ENCODE measurements at places on chromosomes 7 and 10.

DNA sequence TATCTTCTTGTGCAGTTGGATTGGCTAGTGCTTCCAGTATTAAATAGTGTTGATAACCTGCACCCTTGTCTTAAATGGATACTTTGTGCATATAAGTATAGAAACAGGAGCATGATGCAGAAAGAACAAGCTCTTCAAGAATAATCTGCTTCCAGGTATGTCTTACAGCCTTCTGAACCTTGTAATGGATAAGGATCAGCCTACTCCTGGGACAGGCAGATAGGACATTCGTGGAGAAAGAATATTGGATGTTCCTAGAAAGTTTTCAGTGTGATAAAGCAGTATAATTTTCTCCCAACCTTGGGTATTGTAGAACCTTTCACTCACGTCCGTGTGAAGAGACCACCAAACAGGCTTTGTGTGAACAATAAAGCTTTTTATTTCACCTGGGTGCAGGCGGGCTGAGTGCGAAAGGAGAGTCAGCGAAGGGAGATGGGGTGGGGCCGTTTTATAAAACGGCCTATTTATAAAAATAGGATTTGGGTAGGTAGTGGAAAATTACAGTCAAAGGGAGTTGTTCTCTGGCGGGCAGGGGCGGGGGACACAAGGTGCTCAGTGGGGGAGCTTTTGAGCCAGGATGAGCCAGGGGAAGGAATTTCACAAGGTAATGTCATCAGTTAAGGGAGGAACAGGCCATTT, 27.2 kb downstream of the C1GALT1 start:
- no peak for DNase-seq

- DNase-seq, result no peak
Measured at GRCh38 chr10:124157271-124157681, 63.9 kb upstream of the CHST15 start.

GRCh38 chr7:126570845-126571244, 681.9 kb downstream of the GRM8 start:
- no peak for DNase-seq

DNA sequence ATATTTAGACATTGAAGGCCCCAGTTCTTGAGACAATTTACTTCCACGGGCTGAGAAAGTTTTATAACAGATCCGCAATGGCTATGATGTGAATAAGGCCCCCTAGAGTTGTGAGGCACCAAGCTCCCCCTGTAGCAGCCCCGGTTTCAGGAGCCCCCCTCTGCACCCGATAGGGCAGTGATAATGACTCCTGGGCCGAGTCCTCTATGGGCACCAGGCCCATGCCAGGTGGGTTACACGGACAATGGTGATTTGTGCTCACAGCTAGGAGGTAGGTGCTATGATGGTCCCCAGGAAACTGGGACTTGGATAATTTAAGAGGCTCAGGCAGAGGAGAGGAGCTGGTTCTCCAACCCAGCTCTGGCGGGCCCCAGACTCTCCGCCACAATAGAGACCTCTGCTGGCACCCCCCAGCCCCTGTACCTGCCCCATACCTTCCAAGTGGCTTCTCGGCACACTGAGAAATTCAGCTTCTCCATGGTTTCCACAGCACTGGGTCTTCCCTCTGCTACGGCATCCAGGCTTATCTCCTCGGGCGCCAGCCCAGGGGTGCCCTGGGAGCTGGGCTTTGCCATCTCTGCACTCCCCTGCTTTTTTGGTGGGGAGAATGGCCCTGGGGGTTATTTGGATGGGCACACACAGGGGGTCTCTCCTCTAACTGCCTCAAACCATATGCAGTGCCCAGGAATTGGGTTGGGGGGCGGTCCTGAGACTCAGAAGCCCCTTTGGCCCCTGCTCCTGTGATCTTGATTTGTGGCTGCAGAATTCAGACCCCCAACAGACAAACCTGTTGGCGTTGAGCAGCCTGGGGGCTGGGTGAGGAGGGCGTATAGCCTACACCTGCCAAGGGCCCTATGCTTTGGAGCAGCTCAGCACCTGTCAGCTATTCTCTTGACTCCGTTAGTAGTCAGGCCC, 12.2 kb upstream of the KCP start:
- no peak for DNase-seq

DNA sequence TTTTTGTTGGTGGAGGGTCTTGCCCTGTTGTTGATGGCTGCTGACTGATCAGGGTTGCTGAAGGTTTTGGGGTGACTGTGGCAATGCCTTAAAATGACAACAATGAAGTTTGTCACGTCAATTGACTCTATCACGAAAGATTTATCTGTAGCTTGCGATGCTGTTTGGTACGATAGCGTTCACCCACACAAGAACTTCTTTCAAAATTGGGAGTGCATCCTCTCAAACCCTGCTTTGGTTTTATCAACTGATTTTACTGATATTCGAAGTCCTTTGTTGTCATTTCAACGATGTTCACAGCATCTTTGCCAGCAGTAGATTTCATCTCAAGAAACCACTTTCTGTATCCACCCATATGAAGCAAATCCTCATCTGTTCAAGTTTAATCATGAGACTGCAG, 26.0 kb downstream of the NAMPT start:
- DNase-seq, result no peak

- DNase-seq, result no peak
Measured at GRCh38 chr10:34434119-34434594, 380.9 kb downstream of the PARD3 start.

GRCh38 chr10:104614245-104614831, 26.8 kb upstream of the SORCS3 start:
- DNase-seq, result no peak

DNA sequence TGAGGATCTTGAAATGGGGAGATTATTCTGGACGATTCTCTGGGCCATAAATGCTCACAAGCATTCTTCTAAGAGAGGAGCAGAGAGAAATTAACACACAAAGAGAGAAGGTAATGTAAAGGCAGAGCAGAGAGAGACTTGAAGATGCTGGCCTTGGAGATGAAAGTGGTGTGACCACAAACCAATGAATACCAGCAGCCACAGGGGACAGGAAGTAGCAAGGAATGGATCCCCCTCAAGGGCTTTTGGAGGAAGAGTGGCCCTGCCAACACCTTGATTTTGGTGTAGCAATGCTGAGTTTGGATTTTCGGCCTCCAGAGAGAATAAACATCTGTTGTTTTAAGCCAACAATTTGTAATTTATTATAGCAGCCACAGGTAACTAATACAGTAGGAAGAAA, 1155.6 kb downstream of the TYW1 start:
- no peak for DNase-seq

DNA sequence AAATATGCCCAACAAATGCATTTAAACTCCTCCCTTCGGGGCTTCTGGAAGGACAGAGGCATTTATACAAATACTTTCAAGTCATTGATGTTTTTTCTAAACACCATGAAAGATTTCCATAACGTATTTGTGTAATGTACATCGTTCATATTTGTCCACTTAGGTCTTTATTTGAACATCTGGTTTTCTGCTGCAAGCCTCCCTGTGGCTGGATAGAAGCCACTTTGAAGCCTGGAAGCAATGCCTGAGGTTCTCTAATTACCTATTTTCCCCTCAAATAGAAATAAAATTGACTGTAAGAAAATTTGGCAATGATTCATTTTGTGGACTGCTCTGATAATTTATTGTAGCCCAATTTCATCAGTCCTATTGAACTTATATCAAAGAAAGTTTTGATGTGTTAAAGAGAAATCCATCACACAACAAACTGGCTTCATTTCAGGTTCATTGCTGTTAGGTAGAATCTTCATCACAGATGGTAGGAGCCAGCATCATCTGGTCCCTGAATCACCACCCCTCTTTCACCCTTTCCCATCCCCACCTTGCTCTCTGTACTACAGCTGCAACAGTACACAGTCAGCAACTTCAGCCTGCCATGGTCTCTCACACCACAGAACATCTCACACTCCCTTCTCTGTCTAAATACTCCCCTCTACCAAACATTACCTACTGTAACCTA, 186.0 kb upstream of the MGMT start:
- DNase-seq, result no peak

DNA sequence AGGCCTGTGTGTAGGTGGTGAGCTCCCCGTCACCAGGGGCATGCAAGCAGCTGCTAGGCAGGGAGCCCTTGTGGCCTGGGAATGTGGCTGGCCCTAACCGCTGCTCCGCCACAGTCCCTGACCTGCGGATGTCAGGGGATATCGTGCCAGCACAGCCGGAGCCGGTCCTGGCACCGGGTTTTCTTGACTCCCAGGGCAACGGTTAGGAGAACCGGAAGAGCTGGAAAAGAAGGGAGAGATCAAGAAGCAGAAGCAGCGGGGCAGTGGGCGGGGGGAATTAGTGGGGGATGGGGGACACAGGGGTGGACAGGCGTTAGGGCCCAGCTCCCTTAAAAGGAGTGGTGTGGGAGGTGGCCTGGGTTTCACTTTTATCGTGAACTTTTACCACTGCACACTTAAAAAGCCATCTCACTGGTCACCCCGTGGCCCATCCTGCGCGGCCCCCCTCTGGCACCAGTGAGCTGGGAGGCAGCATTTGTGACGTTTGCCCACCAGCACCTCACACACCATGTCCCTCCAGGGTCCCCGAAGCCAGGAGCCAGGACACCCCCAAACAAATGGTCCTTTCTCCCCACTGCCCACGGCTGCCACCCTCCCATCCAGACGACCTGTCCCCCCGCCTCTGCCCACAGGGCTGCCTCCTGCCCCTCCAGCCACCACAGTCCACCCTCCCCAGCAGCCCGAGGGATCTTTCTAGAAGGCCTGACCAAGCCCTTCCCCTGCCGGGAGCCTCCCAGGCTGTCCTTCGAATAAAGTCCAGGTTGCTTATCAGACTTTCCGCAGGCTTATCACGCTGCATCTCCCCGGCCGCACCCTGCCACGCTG, 1.8 kb upstream of the MICALL2 start:
- DNase-seq, result no peak

GRCh38 chr7:87530126-87530525, 54.6 kb upstream of the ABCB4 start:
- no peak for DNase-seq

GRCh38 chr7:111339006-111339405, 223.3 kb downstream of the IMMP2L start:
- DNase-seq, result no peak

DNA sequence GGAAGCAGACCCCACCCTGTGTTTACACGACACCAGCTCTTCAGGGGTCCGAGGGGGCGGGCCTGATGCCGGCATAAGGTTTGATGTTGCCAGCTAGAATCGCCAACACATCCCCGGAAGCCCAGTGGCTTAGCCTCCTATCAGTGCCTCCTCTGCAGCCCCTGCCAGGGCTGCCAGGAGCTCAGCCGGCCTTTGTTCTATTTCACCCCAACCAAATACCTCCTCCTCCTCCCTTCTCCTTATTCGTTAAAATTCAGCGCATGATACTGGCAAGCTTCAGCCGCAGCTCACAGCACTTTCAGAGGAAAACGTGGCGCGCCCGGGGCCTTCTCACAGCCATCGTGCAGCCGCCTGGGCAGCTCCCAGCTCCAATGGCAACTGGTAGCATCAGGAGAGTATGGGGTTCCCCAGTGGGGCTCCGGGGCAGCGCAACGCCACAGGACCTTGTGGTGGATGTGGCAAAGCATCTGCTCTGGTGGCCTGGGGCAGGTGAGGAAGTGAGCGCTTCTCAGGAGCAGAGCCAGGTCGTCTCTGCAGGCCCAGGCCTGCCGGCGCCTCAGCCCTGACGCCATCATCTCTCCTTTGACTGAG, 176.4 kb upstream of the RHEB start:
- no peak for DNase-seq

GRCh38 chr7:84083846-84084245, 110.7 kb downstream of the SEMA3A start:
- DNase-seq, result no peak
